ENCODE measurements at places on chromosomes 2 and 18.

DNA sequence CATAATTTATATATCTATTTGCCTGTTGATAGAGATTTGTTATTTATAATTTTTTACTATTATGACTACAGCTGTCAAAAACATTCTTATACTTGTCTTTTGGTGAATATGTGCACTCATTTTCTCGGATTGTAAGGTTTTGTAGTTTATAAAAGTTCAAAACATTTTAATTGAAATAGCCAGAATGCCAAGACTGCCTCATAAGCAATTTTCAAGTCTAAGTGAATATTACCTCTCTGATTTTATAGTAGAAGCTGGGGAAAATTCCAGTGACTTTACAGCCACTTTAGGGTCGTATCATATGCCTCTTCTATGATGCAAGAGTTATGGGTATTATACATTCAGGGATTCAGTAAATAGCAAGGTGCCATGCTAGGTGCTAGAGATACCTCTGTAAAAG, 21.0 kb downstream of the ZC3H6 start:
- no peak for DNase-seq

GRCh38 chr2:157934684-157935377, 58.7 kb upstream of the ACVR1 start:
- DNase-seq, result no peak

- DNase-seq, result peak; percentile 2
Measured at GRCh38 chr2:227079726-227080125, 84.3 kb downstream of the COL4A4 start.

GRCh38 chr2:27795093-27795834, 23.7 kb downstream of the MRPL33 start:
- no peak for DNase-seq

- peak; percentile 21 for DNase-seq
Measured at GRCh38 chr2:216692636-216693413, 2.5 kb downstream of the IGFBP5 start.

DNA sequence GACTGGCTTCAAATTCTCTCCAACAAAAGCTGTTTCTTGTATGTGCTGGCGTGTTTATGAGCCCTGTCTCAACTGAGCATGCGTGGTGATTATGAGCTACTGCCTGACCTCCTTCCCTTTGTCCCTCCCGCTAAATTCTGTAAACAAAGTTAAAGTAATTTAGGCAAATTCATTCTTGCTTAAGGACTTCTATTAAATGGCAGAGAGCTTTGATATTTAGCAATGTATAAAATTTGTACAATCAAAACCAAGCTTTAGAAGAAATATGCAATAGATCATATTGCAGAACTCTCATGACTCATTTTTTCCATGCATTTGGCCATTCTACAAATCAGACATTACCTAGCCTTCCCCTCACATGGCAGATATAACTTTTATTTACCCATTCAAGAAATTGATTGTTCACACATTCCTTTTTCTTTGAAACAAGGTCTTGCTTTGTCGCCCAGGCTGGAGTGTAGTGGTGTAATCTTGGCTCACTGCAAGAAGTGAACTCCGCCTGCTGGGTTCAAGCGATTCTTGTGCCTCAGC, 18.2 kb downstream of the IGFBP2 start:
- DNase-seq, result peak; percentile 74

GRCh38 chr2:32427672-32428610, 71.1 kb downstream of the BIRC6 start:
- no peak for DNase-seq

DNA sequence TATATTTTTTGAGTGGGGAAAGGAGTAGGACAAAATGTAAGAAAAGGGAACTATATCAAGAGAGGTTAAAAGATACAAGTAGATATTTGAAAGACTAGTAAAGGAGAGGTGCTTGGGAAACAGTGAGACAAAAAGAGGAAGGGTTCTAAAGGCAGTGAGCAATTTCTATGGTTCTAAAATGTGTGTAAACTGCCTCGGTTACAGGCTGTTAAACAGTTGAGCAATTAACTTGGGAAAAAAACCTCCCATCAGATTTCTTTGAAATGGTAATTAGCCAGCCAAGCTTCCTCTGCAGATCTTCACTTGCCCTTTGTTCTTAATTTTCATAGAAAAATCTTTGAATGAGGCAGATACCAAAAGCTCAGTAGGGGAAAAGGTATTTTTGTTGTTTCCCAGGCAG, 238.7 kb upstream of the KCNH7 start:
- no peak for DNase-seq

- no peak for DNase-seq
Measured at GRCh38 chr2:17966798-17967197, 88.3 kb downstream of the KCNS3 start.

DNA sequence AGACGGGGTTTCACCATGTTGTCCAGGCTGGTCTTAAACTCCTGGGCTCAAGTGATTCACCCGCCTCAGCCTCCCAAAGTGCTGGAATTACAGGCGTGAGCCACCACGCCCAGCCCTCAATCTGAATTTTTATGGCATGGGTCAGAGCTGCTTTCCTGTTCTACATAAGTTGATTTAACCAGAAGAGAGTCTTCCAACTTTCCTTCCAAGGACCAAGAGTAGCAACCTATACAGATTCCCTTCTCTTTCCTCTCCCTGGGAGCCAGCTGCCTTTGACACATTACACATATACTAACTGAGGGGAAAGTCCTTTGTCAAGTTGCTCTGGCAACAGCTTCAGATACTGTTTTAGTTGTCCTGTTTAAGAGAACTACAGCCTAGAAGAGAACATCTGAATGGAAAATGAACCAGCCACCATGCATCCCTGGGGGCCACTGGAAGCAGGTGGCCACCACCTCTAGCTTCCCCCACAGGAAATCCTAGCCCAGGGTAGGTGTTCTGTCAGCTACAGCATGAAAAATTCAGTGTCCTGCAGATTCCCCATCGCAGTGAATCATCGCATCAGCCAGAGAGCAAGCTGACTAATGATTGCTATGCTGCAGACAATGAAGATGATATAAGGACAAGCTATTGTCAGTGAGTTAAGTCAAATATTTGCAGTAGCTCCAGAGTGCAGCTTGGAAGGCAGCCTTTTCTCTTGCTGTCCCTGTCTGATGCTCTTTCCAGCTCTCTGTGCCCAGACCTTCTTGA, 62.9 kb downstream of the POMC start:
- DNase-seq, result peak; percentile 75

- DNase-seq, result peak; percentile 23
Measured at GRCh38 chr2:31138037-31138962, at the start of gene GALNT14. TSS of gene GALNT14 (minus strand) at chr2:31138440. CDS start at chr2:31138086, 354 bp downstream.

DNA sequence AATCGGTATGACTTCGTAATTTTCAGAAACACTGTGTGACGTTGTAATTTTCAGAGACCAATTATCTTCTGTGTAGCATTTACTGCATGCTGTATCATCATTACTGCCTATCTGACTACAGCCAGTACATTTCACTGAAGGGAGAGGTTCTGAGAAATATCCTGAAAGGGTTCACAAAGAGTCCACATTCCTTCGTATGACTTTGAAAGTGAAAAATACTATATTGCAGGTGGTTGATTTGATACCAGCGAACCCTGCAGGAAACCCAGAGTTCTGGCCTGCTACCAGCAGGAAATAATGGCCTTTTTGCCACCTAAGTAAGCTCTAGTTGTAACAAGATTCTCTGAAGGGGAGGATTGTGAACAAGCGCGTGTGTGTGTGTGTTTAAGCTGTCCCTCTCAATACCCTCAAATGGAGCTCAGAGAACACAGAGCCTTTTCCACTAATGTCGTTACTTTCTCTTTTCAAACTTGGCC, 155.5 kb downstream of the ARHGAP28 start:
- peak; percentile 14 for DNase-seq

GRCh38 chr2:204638471-204639194, 93.4 kb downstream of the PARD3B start:
- no peak for DNase-seq

DNA sequence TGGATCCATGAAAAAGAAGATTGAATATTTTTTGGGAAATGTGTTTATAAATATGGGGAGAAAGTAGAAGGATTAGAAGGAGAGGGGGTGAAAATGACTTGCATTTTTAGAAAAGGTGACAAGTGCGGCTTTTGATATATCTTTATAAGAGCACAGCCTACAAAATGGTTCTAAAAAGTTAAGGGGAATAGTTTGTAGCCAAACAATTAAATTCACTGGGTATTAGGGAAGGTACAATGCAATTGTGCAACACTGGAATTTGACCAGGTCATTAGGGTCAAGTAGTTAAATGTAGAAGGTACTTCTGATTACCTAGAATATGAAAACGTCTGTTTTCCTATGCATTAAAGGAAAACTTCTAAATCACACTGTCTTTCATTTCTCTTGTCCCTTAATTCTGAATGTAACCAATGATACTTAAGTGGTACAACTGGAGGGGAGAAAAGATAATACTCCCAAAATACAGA, 44.5 kb upstream of the SERTAD2 start:
- no peak for DNase-seq

GRCh38 chr2:45610281-45611019, 617 bp downstream of the SRBD1 start:
- peak; percentile 74 for DNase-seq

DNA sequence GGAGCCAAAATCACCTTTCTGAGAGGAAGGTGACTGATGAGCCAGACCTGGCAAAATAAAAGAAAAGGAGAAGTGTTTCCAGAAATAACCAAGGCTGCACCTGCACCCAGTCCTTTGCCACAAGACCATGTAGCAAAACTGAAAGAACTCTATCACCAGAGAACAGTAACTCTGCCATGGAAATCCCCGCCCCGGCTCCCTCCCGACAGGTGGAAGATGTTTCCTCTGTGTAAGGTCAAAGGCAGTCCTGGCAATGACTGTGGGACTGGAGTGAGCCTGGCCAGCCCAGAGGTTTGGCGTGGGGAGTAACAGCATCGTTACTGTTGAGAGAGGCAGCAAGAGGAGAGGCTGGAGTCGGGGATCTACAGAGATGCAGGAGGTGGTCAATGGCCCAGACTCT, 42.3 kb downstream of the SPRED2 start:
- DNase-seq, result no peak

GRCh38 chr2:43766006-43766405, 7.8 kb upstream of the DYNC2LI1 start:
- no peak for DNase-seq

GRCh38 chr2:196316050-196316430, 144.7 kb upstream of the STK17B start:
- peak; percentile 49 for DNase-seq

DNA sequence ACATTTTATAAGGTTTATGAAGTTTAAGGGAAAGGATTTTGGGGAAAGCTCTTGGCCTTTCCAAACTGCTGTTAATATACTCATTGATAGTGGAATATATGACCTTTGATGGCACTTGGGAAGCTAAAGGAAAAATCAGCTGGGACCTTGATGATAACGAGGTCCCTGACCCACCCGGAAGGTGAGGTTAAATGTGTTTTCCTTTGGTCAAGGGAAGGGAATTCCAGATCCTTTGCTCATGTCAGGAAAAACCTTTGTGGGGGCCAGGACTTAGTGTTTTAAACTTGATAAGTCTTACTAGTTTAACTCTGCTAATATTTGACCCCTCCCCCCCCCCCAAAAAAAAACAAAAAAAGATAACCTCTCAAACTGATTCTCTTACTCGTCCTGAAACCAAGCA, 50.7 kb downstream of the CRIM1 start:
- no peak for DNase-seq

DNA sequence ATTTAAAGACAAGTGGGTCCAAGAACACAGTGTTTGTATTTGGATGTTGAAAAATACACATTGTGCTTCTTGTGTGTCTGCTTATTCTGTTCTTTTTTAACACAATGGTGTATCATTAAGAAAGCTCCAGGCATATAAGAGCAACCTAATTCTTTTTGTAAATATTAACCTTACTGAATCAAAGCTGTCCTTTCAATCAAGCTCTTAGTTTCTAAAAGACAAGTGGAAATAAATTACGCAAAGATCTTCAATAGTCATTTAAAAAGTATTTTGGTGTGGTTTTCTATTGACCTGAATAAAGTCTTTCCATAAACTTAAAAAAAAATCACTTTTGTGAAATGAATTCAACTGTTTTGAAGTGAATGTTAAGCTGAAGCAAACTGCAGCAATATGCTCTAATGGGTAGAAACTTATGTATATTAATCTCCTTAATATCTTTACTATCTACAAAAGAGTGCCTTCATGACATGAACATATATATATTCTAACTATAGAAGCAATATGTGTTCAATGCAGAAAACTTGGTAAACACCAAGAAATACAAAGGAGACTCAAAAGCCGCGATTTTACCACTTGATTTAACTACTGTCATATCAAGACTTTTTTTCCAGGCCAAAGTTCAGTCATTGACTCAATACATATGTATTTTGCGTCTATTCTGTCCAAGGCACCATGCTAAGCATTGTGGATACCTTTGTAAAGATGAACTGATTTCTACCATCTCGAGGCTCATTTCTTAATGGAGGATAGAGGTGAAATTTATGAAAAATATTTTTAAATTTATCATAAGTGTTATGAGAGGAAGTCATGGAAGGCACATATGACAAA, 97.7 kb downstream of the ARHGAP15 start:
- no peak for DNase-seq

- DNase-seq, result no peak
Measured at GRCh38 chr2:102478686-102479470, 5.9 kb downstream of the SLC9A4 start.

GRCh38 chr18:5309888-5310470, 14.5 kb upstream of the ZBTB14 start:
- DNase-seq, result no peak

DNA sequence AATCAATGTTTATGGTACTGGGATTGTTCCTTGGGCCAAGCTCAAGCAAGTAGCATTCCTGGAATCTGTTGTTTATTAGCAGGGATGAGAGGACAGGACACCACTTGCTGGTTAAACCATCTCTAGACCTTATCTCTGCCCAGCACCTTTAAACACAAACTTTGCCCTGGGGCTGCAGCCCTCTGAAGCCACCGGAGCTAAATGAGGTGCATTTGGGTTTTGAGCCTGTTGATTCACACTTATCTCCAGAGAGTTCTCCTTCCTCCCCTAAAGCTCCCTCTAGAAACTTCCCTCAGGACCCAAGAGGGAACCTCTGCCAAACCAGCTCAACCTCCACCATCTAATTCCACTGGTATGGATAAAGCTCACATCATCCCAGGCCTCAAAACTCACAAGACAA, 94.8 kb upstream of the EPAS1 start:
- DNase-seq, result no peak

- no peak for DNase-seq
Measured at GRCh38 chr2:239609607-239610310, 208.9 kb upstream of the HDAC4 start.

DNA sequence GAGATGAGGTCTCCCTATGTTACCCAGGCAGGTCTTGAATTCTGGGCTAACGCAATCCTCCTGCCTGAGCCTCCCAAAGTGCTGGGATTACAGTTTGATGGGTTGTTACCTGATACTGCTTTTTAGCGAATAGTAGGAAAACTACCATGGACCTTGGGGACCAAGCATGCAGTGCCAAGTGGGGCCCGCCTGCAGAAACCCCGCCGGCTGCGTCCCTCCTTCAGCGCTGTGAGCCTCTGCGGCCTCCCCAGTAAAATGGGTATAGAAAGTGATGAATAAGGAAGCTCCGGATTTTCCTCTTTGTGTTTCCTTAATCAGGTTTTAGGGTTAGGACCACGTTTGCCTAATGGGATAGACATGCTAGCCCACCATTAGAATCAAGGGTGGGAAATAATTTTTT, 30.4 kb downstream of the RAMP1 start:
- no peak for DNase-seq

- DNase-seq, result no peak
Measured at GRCh38 chr2:133500917-133501316, 67.3 kb downstream of the NCKAP5 start.
